ENCODE measurements at places on chromosomes 1 and 21.

DNA sequence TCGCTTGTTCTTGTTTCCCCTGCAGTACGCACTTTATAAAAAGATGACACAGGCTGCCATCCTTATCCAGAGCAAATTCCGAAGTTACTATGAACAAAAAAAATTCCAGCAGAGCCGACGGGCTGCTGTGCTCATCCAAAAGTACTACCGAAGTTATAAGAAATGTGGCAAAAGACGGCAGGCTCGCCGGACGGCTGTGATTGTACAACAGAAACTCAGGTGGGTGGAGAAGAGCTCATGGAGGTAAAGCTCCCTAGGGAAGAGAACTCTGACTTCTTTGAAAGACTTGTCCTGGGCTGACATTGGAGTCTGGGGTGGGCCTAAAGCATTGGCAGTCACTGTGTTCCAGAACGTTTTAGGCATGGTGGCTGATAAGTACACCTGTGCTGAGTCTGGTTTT is 19.9 kb upstream of the VAMP3 start:
- no peak for DNase-seq

- DNase-seq: no peak
Observed at GRCh38 chr21:27953340-27954045, 986.6 kb upstream of the ADAMTS5 start.

DNA sequence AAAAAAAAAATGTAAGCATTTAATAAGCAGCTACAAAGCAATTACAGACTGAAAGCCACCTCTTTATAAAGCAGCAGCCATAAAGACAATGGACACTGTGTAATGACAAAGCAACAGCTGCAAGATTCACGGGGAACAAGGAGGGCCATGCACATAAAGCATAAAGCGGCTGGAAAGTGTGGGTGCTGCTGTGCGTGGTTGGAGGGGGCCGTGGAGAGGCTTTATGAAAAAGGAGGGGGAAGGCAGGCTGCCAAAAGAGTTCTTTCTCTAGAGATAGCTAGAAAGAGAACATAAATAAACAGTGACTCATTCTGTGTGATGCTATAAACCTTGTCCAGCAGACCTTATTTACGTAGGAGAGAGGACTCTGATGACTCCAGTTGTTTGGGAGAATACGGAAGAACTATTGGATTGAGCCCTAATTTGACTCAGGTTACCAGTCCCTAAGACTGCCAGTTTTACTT is 49.3 kb downstream of the ADAMTS1 start:
- DNase-seq: no peak

- no peak for DNase-seq
Observed at GRCh38 chr1:35369922-35370671, 101.6 kb downstream of the ZMYM4 start.

- no peak for DNase-seq
Observed at GRCh38 chr1:202661136-202661845, 49.0 kb downstream of the SYT2 start.

DNA sequence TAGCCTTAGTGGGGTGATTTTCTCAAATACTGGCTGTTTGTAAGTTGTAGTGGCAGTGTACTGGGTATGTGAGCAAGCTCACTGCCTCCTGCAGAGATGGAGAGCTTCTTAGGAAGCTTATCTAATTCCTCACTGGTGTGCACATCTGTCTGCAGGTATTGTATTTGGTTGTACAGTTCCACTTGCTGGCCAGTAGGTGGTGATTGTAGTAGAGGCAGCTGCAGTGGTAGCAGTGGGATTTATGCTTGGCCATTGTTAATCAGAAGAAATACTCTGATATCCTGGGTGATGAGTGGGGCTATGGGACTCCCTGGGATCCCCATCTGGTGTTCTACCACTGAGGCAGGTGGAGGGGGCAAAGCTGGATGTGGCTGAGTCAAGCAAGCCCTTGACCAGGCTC is 276.1 kb upstream of the SPAG17 start:
- no peak for DNase-seq

GRCh38 chr1:47507881-47508701 is 70.2 kb downstream of the FOXD2 start:
- peak; percentile 40 for DNase-seq

- no peak for DNase-seq
Observed at GRCh38 chr21:41507521-41508414, at the start of gene TMPRSS2. TSS of gene TMPRSS2 (minus strand) at chr21:41508158. CDS start at chr21:41498133, 10,025 bp downstream.

GRCh38 chr1:172255223-172255560 is 165.3 kb upstream of the C1orf105 start:
- DNase-seq: no peak

- peak; percentile 68 for DNase-seq
Observed at GRCh38 chr1:3012456-3013291, 8.6 kb upstream of the ACTRT2 start.

DNA sequence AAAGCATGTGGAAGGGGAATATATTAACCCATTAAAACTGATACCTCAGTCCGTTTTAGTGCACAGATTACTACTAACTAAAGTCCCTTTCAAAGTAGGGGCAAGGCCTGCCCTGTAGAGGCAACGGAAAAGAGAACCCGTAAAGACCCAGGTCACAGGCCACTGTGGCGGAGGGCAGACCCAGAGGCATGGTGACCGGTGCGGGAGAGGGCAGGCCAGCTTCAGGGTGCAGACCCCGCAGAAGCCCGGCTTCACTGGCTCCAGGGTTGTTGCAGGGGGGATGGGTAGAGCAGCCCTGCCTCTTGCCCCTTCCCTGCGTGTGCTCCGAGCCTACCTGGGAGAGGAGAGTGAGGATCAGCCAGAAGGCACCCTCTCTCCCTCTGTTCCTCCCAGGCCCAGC is 17.7 kb downstream of the CNTN2 start:
- DNase-seq: no peak

DNA sequence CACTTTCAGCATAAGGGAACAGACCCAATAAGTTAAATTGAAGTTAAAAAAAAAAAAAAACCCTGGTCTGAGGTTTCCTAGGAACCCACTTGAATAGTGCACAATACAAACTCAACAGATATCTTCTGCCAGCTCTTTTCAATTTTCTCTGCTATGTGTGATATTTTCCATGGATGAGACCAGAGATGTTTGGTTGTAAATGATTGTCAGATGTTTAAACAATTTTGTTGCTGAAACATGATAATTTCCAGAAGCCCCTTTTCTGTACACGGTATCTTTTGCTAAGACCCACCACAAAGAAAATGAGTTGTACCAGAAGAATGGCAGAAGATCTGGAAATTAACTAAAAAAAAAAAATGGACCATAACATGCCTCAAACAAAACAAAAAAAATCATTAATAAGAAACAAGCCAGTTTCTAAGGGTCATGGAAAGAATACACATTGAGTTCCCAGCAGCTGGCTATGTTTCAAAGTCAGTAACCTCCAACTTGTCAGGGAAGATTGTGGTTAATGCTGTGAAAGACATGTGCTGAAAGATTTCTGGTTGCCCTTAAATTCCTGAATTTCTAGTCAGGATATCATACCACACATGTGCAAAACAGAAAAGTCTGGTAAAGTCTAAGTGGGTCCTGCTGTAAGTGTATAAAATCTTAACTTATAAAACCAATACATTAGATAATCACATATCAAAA is 35.6 kb upstream of the MGST3 start:
- no peak for DNase-seq

DNA sequence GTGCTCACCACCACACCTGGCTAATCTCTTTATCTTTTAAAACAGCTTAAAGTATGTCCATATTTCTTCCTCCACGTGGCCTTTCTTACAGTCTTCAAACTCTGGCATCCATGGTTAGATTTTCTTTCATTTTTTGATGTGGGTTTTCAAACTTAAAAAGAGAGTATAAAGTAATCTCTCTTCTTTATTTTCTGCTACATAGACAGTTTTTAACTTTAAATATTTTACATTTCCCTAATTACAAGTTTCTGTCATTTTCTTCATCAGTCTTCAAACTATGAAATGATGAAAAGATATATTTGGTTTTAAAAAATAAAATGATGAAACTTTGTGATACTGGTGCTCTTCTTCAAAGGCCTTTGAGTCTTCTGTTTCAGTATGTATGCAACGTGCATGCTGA is 143.5 kb upstream of the ESRRG start:
- no peak for DNase-seq

DNA sequence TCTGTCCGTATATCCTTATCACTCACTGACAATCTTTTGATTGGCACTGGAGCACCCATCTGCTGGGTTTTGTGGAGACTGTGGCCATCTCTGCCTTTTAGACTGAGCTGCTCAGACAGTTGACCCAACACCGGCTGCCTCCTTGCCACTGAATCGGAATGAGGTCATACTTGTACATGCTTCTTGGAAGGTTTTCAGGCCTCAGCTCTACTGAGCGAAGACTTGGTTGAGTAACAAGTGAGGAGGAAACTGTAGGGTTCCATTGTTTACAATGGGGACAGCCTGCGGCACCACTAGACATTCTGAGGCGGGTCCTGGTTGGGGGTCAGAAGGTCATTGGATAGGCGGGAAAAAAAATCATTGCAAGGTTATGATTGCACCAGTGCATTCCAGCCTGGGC is 320.3 kb downstream of the KIF26B start:
- DNase-seq: no peak

DNA sequence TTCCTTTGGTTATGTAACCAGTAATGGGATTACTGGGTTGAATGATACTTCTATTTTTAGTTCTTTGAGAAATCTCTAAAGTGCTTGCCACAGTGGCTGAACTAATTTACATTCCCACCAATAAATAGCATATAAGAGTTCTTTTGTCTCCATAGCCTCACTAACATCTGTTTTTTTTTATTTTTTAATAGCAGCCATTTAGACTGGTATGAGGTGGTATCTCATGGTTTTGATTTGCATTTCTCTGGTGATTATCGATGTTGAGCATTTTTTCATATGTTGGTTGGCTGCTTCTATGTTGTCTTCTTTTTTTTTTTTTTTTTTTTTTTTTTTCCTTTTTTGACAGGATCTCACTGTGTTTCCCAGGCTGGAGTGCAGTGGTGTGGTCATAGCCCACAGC is 132.6 kb upstream of the L1TD1 start:
- DNase-seq: no peak

DNA sequence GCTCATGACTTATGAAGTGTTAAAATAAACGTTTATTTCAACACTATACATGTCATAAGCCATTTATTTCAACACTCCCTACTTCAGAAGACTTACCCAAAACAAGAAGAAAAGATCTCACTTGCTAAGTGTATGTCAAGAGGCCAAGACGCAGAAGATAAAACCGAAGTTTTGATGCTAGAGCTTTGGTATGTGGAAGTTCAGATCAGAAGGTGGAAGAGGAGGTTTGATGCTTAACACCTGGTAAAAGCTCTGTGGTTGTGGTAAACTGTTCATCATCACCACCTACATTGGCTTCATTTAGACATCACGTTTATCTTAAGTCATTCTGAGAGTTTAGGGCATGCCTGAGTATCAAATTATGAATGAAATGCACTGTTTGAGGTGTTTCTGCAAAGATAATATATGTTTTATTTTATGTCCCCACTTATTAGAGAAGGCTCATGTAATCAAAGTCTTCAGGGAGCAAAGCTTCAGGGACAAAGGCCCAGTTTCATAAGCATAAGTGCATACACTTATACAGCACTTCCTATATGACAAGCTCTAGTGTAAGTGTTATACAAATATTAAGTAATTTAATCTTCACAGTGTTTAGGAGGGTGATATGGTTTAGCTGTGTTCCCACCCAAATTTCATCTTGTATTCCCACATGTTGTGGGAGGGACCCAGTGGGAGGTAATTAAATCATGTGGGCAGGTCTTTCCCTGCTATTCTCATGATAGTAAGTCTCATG is 533.3 kb downstream of the PTBP2 start:
- no peak for DNase-seq

DNA sequence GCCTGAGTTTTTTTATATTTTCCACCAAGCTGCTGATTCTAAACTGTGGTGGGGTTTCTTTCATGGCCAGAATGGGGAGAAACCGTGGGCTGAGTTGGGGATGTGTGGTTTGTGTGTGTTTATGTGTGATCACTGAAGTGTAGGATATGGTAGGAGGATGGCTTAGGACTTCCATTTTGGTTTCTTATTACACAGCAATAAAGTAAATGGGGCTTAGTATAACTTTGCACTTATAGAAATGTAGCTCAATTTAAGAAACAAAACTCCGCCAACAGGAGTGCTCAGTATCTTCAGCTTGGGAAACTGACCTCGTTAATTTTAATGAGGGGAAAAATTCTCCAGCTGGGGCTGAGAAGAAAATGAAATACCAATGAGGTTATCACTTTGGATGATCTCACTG is 77.8 kb downstream of the PBX1 start:
- DNase-seq: no peak

DNA sequence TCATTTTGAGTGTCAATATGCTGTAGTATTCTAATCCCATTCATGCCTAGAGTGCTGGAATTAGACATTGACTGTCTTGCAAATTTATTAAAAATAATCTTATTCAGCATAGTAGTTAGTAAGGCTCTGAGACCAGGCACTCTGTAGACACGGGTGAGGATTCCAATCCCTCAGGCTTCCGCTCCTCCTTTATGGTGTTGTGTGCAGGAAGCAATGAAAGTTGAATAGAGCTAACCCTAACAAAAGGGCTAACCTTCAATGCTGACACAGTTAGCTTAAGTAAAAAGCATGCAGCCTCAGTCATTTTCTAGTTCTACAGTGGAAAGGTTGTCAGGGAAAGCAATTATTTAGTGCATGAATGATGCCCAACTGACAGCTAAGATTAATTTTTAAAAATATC is 199.6 kb upstream of the SGIP1 start:
- no peak for DNase-seq

- DNase-seq: no peak
Observed at GRCh38 chr1:39199593-39199992, 4.9 kb upstream of the MACF1 start.

- no peak for DNase-seq
Observed at GRCh38 chr1:94395231-94395630, 23.0 kb upstream of the ABCD3 start.

DNA sequence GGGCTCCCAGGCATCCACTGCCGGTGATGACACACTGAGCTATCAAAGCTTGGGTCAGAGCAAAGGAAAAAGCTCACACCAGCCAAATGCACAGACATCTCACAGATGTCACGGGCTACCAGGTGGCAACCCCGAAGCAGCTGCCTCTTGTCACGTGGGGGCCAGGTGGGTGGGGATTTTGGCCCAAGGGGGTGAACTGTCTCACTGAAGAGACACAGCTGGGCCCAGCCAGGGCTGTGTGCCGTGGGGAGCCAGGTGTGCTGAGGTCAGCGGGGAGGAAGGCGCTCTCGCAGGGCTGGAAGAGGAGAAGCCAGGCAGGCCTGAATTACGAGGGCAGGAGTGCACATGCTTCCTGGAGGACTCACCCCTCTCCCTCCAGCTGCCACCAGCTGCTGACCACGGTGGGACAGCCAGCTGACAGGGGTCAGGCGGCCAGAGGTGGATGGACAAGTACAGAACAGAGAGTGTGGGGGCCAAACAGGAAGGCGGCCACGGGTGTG is 32.4 kb downstream of the KCNN3 start:
- DNase-seq: no peak

DNA sequence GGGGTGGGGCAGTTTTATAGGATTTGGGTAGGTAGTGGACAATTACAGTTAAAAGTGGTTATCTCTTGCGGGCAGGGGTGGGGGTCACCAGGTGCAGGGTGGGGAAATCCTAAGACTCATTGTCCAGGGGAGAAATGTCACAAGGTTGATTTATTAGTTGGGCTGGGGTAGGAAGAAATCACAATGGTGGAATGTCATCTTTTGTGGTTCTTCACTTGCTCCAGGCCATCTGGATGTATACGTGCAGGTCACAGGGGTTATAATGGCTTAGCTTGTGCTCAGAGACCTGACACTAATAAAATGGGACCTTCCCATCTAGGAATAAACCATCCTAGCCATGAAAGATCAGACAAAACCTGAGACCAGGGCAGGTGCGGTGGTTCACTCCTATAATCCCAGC is 11.5 kb downstream of the TEX46 start:
- no peak for DNase-seq

- DNase-seq: no peak
Observed at GRCh38 chr1:12342401-12343003, 112.7 kb downstream of the VPS13D start.

Data from stimulated activated CD4-positive, alpha-beta T cell treated with anti-CD3 and anti-CD28 coated beads, Interleukin-4, amount 100 ng/mL, for 4 hours (primary cell).